ENCODE measurements at places on chromosomes 7 and 10. TPM values are rescaled to one million over a fixed set of nuclear protein-coding genes. Genes with fewer than 3 reads are reported as not detected.

GRCh38 chr7:64908358-64908757, 5.3 kb downstream of the ZNF273 start:
- DNase-seq: no peak

Gene ADRB1
- total RNA-seq: not detected

Gene FAM25C
- total RNA-seq: not detected

Gene CCM2
- 40.6 TPM for total RNA-seq

- DNase-seq: no peak
Observed at GRCh38 chr10:96089116-96089515, 41.0 kb upstream of the ZNF518A start.

DNA sequence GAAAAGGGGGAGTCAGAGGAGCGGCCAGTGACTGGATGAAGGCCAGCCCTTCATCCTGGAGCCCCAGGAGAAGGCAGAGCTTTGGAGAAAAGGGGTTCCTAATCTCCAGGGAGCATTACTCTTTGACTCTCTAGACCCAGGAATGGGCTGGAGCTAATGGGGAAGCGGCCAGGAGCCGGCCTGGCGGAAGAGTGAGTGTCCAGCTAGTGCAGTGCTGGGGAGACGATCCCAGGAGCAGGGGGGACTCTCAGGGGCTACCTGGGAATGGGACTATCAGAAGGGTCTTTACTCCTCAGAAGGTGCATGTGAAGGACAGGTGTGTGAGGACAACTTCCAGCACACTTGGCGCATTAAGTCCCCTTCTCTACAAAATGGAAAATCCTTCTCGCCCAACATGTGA, 2.4 kb upstream of the PAX2 start:
- DNase-seq: no peak

Gene CALCR
- total RNA-seq: not detected

DNA sequence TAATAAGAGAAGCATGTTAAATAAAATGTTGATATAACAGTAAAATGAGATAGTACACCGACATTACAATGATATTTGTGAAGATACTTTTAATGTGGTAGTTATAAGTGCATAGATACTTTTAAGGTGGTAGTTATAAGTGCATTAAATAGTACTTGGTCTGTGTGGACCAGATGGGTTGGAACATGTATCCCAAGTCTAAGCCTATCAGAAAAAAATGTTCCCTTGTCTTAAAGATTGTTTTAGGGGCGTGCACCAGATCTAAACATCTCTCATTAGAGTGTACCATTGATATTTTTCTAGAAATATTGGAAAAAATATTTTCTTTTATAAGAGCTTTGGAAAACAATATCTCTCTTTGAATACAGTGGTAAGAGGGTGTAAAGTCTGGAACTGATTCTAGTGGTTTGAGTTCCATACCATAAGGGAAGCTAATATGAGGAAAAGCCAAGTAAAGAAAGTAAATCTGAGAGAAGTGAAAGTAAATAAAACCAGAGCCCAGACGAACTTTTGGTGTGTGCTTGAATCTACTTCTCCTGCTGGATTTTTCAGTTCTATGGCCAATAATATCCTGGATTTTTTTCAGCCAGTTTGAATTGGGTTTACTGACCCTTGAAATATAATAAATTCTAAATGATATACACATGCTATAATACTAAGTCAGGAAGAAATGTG, 175.3 kb downstream of the MBL2 start:
- DNase-seq: peak; percentile 41

Gene TAS2R4
- 1.5 TPM for total RNA-seq

DNA sequence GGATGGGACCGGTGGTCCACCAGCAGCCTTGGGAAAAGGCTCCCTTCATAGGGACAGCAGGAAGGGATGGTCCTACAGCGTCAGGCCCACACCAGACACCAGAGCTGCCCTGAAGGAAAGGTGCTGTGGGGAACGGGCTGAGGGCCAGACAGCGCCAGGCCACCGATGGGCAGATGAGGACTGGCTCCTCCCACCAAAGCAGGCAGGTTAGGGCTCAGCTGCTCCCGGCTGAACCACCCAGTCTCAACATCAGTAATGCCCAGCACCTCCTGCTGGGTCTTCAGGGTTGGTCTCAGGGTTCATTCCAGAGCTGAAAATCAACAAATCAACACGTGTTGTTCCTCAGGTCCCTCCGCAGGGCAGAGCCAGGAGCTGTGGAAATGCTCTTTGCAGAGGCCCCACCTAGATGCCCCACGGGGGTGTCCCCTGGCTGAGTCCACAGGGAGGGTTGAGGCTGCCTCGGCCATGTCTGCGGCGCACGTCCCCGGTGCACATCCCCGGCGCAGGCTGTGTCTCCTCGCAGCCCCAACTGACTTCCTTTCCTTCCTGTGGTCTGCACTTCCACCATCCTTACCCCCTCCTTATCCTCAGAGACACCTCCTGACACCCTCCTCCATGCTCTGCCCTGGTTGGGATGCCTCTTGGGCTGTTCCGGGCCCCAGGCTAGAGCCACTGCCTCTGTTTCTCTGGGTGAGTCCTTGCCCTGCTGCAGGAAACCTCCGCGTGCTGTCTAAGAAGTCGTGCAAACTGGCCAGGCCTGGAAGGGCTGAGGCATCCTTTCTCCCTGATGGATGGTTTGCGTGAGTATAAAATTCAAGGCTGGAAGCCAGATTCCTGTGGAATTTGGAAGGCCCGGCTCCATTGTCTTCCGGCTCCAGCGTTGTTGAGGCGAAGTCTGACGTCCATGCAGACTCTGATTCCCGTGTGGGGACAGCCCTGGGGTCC, 32.8 kb upstream of the CFAP46 start:
- DNase-seq: peak; percentile 42

Gene DDIT4
- total RNA-seq: 712 TPM

Gene HOGA1
- 1.5 TPM for total RNA-seq

DNA sequence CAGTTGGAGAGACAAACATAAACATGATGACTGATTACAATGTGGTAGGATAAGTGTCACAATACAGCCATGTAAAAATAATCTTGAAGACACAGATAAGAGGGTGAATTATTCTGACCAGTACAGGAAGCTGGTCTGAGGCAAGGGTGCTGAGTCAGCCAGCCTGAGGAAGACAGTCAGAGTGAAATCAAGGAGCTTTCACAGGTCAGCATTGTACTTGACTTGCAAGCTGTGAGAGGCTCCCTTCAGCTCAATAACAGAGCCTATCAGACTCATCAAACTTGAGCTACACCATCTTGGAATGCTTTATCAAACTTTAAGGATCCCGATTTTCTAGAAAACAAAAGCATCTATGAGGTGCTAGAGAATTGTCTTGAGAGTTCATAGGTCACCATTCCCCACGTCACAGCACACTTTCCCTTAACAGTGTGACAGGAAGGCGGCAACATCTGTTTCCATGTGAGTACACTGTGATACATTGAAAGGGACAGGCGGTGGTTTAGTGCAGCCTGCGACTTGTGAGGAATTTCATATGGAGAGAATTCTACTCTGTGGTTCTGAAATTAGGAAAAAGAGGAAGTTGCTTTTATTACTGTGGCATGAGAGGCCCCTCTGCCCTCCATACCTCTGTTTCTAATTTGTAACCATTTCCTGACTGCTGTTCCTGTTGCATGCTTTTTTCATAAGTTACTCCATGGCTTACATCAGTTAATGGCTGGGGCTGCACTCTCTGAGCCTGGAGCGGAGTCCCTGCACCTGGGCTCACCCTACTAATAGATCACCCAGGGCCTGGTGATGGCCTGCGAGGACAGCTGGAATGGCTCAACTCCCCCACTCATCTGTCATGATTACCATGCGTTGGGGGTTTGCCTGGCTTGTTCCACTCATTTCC, 417.1 kb downstream of the SUGCT start:
- peak; percentile 86 for DNase-seq

- DNase-seq: no peak
Observed at GRCh38 chr7:128227271-128227670, 13.8 kb upstream of the LEP start.

DNA sequence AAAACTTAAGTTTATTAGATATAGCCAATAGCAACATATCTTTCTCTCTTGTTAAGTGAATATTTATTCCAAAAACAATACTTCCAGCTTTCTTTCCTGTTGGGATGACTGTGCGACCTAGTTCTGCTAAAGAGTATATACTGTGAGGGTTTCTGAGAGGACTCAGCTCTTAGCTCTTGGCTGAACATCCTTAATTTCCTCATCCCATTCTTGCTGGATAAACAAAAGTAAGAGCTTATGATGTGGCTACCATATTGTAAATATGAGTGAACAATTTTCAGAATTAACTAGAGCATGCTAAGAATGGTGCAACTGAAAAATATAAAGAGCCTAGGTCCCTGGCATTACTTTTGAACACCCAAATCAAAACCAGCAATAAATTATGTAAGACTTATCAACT, 279.5 kb upstream of the GNAI1 start:
- DNase-seq: no peak

- no peak for DNase-seq
Observed at GRCh38 chr7:114460021-114460420, 45.4 kb downstream of the FOXP2 start.

DNA sequence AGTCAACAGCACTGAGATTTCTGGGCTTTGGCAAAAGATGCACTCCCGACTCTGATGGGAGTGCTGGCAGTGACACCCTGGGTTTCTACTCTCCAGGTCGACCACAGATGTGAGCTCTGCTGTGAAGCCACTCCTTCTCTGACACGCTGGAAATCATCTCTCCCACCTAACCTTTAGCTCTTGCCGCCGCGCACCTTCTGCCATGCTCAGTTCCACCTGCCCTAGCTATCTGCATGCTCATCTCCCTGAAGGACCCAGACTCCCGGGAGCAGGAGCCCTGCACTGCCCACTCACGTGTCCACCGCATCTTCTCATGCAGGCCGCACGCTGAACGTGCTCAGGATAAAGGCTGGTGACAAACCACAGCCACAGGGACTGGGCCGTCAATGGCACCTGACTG, 174.8 kb downstream of the TNS3 start:
- DNase-seq: no peak

- no peak for DNase-seq
Observed at GRCh38 chr7:101631224-101631714, 2.2 kb upstream of the MYL10 start.

GRCh38 chr10:33335801-33336581, 1.5 kb upstream of the NRP1 start:
- peak; percentile 81 for DNase-seq

GRCh38 chr7:158314394-158314793, 273.2 kb downstream of the PTPRN2 start:
- no peak for DNase-seq

Gene PPP1R3C
- total RNA-seq: 94.5 TPM

Gene ENTPD1
- total RNA-seq: 3.3 TPM

DNA sequence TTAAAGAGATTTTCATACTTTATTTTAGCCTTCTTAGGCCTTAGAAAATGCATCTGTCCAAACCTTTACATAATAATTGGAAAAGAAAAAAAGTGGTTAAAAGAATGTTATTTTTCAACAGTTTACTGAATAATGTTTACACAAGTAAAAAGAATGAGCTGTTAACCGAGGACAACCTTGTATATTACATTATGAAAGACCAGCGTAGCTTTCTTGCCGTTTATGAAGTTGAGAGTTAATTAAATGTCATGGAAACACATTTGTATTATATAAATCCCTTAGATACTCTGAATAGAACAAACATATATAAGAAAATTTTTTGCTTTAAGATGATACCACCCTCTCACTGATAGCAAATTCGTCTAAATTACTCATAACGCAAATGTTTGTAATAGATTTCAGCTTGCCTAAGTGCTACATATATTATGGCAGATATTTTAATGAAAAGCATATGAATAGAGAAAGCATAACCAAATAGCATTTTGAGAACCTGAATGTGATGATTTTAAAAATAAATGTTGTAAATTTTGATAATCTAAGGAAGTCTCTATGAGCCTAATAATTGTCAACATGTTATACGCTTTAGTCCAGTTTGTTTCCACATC, 9.1 kb downstream of the CACNB2 start:
- DNase-seq: peak; percentile 69

DNA sequence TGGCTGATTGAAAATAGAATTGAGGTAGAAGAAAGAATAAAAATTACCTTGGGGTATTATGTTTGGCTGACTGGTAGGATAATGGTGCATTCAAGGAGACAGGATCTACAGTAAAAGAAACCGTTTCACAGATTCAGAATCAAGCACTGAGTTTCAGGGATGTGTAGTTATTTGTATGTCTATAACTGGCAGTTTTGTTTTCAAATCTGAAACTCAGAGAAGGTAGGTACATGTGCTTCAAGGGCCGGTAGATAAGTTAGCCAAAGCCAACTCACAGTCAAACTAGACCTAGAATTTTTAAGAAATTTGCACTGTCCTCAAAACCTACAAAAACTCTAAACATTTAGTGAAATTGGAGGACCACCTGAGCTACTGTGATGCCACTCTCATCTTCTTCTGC, 191.5 kb downstream of the FOXP2 start:
- DNase-seq: no peak

DNA sequence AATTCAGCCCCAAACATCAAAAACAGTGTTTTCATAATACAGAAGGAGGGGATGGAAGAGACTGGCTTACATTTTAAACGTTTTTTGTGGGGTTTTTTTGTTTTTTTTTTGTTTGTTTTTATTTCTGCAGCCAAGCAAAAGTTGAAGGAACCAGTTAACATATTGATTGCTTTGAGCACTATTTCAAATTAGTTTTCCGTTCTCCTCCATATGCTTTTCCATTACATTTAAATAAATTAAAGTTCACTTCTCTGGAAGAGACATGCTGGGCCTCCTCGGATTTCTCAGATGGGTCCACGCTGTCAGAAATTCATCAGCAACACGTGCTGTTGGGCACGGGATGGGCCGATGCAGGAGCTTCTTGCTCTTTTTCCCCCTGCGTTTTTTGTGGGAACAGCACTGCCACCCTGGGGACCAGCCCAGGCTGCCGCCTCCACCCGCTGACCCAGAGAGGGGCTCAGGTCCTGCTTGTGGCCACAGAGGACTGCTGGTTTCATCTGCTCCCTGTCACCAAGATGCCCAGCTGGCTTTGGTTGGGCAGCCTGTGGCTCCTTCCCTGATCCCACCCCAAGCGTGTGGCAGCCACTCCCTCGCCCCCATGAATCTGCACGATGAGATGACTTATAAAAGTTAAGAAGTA, 67.7 kb upstream of the CHST15 start:
- no peak for DNase-seq

GRCh38 chr10:31186225-31187000, 132.6 kb upstream of the ZEB1 start:
- peak; percentile 39 for DNase-seq

DNA sequence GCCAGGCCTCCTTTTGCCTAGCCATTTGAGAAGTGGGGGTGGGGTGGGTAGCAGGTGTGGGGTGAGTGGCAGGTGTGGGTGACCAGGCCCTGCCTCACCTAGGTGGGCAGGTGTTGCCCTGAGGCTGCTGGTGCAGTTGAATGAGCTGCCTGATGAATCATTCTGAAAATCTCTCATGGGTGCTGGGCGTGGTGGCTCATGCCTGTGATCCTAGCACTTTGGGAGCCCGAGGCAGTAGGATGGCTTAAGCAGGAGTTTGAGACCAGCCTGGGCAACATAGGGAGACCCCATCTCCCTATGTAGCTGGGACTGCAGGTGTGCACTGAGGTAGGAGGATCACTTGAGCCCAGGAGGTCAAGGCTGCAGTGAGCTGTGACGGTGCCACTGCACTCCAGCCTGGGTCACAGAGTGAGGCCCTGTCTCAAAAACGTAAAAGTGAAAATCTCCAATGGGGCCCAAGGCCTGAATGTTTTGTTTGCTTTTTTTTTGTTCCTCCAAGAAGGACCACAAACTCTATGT, 17.7 kb downstream of the TSPAN14 start:
- no peak for DNase-seq

- DNase-seq: no peak
Observed at GRCh38 chr7:142476077-142476476, 218.2 kb upstream of the PRSS58 start.
